Lower leg skin (tissue), 4 donors: ENCODE measurements at places on chromosomes 2 and 18. TPM values are rescaled to one million over a fixed set of nuclear protein-coding genes. Genes with fewer than 3 reads are reported as not detected.

DNA sequence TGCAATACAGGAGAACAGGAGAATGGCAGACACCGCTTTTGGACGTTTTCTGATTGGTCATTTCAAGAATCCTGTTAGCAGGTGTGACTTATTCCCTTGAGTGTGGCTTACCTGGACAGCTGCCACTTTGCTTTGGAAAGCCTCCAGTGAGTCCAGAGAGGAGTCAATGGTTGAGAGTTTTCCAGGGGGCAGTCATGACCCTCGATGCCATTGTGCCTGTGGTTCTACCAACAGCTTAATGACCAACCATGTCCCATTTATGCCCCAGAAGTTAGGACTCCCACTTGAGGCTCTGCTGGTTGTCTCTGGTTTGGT, 12.4 kb downstream of the IGFBP2 start:
- DNase-seq, result no peak

GRCh38 chr2:42137125-42137841, 31.9 kb upstream of the EML4 start:
- DNase-seq, result no peak

DNA sequence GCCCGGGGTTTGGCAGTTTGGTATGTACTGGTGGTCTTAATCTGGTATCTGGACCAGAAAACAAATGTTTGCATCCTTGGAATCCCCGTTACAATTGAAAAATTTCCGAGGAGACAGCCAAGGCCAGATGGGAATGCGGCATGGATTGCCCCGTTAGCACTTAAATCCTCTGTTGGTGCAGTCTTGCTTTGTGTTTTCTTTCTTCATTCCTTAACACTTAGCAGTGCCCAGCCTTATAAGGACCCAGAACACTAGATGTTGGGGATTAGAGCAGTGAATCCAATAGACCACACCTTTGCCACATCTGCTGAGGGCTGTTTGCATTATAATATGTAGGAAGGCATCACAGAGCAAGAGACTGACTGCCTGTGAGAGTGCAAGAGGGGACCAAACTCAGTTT, 12.8 kb upstream of the ZNF532 start:
- DNase-seq, result no peak

The HAUS1 gene
- 12.6 TPM for total RNA-seq

The HRH4 gene
- 0.07 TPM for total RNA-seq

The HOXD12 gene
- not detected for total RNA-seq

The TACR1 gene
- 8.0 TPM for total RNA-seq
